ENCODE measurements at places on chromosomes 4 and X.

DNA sequence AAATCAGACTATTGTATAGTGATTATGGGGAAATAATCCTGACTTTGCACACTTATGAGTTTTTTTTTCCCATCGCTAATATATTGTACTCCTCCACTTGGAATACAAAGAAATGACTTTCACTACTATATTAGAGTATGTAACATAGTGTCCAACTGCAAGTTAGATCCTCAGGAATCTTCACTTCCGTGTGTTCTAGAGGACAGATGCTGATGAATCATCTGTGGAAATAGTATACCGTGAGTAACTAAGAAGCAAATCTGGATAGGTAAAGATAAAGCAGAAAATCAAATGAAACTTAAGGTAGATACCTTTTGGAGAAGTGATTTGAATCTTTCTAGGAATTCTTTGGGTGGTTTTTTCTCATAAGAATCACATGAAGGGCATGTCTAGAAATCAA lies 8.3 kb downstream of the IL21 start:
- no peak for DNase-seq

- DNase-seq: no peak
Measured at GRCh38 chrX:125436855-125437254, 117.2 kb downstream of the TEX13C start.

- no peak for DNase-seq
Measured at GRCh38 chr4:153486281-153487151, 20.4 kb downstream of the TMEM131L start.

DNA sequence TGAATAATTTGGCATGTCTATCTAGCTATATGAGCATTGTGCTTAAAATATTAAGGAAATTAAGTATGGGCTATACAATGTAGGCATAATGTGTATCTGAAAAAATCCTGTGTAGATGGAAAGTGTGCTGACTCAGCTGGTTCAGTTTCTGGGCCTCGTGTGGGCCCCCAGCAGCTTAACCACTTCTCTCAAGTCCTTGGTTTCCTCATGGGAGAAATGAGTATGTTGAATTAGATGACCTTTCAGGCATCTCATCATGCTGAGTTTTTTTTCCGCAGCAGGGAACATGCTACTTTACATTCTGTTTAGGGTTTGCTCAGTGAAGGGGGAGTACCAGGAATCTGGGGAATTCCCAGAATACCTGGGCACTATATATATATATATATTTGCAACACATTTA lies 30.5 kb downstream of the RHOH start:
- DNase-seq: no peak

GRCh38 chr4:82708982-82709381 lies 89.6 kb downstream of the SCD5 start:
- no peak for DNase-seq

DNA sequence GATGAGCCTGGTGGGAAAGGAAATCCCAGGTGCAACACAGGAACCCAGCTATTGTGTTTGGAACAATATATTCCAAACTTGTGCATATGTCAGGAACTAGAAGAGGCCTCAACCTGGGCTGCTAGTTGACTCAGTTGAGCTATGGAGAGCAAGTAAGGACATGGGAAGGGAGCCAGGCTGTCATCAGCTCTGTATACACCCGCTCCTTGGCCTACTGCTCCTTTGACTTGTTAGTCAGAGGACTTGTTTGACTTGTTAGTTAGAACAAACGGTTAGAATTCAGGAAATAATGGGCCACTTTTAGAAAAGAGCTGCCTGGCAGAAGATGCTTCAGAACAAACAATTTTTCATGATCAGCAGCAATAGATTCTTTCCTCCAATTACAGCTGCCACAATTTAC lies 76.4 kb downstream of the CBLL2 start:
- DNase-seq: no peak

GRCh38 chrX:30992381-30992904 lies 79.4 kb downstream of the FTHL17 start:
- DNase-seq: no peak

DNA sequence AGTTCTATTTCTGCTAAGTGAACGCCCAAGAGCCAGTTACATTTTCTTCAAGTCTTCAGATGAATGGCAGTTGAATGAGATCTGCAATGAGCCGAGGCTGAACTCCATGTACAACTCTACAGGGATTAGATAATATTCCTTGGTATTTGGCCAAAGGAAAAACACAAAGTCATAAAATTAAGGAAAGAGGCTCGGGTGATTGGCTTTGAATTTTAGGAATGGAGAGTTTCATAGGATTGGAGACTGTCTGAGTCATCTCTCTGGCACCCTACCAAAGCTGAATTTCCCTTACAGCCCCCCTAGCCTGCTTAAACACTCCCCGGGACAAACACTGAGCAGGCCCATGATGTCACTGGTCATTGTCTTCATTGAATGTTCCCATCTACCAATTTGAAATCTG lies 188.0 kb upstream of the C1QTNF7 start:
- DNase-seq: no peak

DNA sequence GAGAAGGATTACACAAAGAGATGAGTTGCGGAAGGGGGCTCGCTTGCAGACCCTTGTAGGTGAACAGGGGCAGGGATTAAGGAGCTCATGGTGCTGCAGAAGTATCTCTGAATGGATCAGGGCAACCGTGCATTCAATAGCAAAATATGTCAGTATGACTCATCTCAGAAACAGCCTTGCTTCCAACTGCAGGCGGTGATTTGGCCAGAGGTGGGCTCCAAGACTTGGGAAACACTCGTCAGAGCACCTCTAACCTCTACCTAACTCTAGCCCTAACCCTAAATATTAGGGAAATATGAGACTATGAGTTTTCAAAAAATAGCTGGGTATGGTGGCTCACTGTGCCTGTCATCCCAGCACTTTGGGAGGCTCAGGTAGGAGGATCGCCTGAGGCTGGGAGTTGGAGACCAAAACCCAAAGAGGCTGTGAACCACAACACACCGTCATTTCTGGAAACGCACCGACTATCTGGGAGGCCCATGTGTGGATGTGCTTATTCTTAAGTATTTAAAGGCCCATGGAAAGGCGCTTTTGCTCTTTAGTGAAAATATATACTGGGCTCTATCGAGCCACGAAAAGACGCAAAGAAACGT lies 102.6 kb downstream of the DHRSX start:
- DNase-seq: no peak

DNA sequence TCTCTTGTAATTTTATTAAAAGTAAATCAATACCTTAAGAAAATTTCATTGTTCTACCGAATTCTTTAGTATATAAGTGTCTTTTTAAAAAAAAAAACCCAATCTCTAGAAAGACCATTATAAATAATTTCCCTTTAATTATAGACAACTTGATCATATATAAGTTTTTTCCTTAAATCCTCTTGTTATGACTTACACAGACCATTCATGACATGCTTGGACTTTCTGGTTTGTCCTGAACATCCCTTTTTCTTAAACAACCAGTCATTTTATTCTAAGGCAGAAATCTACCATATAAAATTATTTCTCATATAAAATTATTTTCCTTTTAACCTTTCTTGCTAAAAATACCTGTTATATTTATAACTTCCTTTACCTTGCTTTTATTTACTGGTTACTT lies 15.4 kb upstream of the FHDC1 start:
- no peak for DNase-seq

GRCh38 chr4:143188136-143189088 lies 3.7 kb downstream of the USP38 start:
- DNase-seq: no peak

DNA sequence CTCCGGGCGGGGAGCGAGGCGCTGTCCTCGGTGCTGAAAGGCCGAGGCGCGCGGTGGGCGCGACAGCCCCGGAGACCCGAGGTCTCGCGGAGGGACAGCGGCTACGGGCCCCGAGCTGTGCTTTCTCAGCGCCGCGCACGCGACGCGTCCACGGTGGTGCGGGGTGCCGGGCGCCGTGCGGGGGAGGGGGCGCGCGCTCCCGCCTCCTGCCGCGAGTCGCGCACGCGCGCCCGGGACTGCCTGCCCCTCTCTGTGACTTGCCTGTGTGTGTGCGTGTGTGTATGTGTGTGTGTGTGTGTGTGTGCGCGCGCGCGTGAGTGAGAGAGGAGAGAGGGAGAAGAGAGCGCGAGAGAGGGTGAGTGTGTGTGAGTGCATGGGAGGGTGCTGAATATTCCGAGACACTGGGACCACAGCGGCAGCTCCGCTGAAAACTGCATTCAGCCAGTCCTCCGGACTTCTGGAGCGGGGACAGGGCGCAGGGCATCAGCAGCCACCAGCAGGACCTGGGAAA lies at the start of gene GRIA2:
Gene GRIA2, plus strand, starts transcription at position 358 of the 511 bp plus-strand sequence. CDS start 315 bp downstream, outside the sequence.
- peak; percentile 91 for DNase-seq

- DNase-seq: no peak
Measured at GRCh38 chrX:109889289-109890006, 113.5 kb upstream of the TMEM164 start.

GRCh38 chr4:88333741-88334405 lies 44.8 kb upstream of the HERC6 start:
- DNase-seq: no peak

DNA sequence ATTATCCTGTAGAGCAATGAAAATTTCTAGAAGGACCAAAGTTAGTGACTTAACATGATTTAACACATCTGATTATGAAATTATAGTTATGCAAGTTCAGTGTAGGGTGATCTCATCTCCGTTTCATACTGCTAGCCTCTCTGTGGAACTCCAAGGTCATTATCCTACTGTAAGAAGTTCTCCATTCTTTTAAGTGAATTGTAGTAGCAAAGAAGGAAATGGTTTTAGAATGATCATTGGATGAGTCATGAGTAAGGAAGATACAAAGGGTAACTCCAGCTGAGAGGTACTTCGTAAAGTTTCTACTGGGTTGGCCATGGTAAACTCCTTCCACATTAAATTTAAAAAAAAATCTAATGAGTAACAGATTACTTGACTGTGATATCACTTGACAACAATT lies 215.0 kb upstream of the GIMD1 start:
- no peak for DNase-seq

DNA sequence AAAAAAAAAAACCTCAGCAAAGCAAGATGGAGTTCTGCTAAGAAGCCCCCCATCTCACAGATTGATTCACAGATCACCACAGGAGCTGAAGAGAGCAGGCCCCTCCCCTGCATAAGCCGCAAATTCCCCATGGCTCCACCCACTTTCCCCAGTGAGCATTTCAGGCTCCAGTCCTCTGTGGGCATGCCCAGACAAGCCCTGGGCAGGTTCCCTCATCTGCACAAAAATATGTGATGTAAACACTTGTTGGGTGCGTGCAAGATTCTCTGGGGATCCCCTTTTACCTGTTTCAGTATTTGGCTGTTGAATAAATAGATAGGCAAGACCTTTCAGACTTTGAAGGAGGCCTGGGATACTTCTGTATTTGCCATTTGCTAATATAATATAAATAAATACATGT lies 514.3 kb downstream of the PCDH7 start:
- no peak for DNase-seq

GRCh38 chr4:74588350-74588749 lies 143.4 kb downstream of the AREG start:
- DNase-seq: no peak

DNA sequence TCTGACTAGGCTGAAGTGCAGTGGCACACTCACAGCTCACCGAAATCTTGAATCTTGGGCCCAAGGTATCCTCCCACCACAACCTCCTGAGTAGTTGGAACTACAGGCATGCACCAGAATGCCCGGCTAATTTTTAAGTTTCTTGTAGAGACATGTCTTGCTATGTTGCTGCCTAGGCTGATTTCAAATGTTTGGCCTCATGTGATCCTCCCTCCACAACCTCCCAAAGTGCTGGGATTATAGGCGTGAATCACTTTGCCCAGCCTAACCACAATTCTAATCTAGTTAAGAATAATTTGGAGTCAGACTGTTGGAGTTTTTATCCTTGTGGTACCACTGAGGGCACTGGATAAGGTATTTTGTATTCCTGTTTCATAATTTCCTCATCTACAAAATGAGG lies 317.5 kb upstream of the AGA start:
- DNase-seq: no peak

GRCh38 chr4:185702147-185702663 lies 109.8 kb downstream of the SORBS2 start:
- DNase-seq: no peak

GRCh38 chr4:38482696-38483095 lies 181.3 kb upstream of the KLF3 start:
- no peak for DNase-seq

GRCh38 chr4:147396105-147396504 lies 84.8 kb upstream of the EDNRA start:
- no peak for DNase-seq

GRCh38 chr4:40685300-40685699 lies 55.6 kb upstream of the RBM47 start:
- no peak for DNase-seq

DNA sequence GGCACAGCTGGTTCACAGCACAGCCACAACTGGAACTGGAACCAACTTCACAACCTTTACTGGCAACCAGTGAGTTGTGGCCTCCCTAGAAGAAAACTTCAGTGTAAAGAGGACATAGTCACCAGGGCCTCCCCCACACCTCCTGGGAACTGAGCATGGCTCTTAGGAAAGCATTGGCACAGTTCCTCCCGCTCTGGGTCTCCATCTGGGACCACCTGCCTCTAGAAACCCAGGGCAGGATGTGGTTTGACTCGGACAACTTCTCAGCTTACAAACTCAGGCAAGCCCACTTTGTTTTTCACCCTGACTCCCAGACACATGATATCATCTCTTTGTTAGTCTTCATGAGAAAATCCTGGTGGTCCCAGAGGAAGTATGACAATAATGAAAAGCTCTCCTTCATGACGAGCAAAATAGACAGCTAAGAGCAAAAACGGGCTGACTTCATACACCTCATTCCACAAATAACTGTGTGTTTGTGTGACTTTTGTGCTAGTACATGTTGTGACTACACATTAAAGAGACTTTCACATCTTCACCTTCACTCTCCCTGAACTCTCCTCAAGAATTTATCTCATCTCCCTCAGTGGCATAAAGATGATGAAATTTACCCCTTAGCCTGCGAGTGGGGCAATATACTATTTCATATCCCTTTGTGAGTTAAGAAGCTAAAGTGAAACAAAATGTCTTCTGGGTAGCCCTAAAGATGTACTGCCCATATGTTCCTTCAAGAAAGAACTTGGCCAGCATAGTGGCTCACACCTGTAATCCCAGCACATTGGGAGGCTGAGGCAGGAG lies 75.4 kb downstream of the SH3KBP1 start:
- DNase-seq: no peak

DNA sequence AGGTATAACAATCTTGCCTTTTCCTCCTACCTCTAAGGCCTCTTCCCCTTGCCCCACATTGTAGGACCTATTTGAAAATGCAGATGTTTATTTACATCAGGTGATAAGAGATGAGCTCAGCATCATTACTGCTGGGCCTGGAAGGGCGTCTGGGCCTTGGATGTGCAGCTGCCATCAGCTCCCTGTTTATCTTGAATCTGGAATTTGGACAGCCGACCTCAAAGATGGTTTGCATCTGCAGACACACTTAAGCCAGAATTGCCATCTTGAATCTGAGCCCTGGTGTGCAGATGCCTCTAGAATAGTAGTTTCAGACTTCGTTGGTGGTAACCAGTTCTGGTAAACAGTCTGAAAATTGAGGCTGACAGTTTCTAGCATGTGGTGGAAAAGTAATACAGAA lies 59.0 kb downstream of the FAM193A start:
- no peak for DNase-seq

GRCh38 chr4:118680808-118681207 lies 4.4 kb upstream of the METTL14 start:
- no peak for DNase-seq

- no peak for DNase-seq
Measured at GRCh38 chr4:107248571-107248970, 212.5 kb upstream of the DKK2 start.

- no peak for DNase-seq
Measured at GRCh38 chrX:18877469-18877868, 106.4 kb downstream of the PHKA2 start.

- DNase-seq: no peak
Measured at GRCh38 chrX:85112293-85112692, 108.6 kb downstream of the APOOL start.

Measured in right forelimb (tissue), 1 donor.